ENCODE measurements at places on chromosomes 3 and 15.

DNA sequence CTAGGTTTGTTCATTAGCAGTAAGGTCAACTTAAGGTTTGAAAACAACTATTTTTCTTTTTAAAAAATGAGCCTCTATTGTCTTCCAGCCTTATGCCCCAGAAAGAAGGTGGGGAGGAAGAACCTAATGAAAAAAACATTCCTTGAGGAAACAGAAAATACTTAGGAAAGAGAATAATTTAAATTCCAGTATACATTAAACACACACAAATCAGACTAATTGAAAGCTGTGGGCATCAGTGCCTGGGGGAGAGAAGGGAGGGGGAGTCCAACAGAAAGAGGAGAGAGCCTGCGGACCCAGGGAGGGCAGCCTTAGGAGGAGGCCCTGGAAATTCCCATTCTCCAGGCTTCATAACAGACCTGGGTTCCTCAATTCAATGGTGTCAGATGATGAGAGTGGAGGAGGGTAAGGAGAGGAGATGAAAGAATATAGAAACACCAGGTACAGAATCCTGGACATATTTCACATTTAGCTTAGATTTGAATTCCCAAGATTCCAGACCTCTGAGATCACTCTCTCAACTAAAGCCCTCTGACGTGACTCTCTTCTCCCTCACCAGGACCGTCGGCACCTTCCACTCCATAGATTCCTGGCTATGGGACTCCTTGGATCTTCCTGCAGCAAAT lies 320.5 kb upstream of the UMPS start:
- no peak for DNase-seq

- DNase-seq = peak; percentile 42
Measured at GRCh38 chr3:165195640-165196576, at the start of gene SLITRK3. Gene SLITRK3, minus strand, starts transcription at chr3:165196384. Its CDS starts 5,554 bp downstream, at chr3:165190830.

DNA sequence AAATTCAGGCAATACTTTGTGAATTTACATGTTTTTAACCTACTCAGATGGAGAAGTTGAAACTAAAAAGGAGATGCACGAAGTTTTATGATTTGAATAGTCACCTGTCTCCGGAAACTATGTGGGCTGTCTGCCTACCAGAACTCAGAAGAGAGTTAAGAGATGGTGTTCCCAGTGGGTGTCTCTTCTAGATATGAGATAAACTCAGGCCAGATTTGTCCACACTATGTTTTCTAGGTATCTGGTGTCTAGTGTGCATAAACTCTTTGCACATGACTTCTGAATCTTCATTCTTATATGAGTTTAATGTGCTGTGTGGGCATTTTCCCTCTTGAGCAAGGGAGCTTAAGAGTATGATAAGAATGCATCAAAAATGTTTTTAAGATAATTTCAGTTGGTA lies 222.8 kb downstream of the FOXP1 start:
- DNase-seq = no peak

GRCh38 chr3:55676643-55677042 lies 189.5 kb upstream of the WNT5A start:
- no peak for DNase-seq

- DNase-seq = no peak
Measured at GRCh38 chr3:47613722-47614121, 35.1 kb upstream of the CSPG5 start.

DNA sequence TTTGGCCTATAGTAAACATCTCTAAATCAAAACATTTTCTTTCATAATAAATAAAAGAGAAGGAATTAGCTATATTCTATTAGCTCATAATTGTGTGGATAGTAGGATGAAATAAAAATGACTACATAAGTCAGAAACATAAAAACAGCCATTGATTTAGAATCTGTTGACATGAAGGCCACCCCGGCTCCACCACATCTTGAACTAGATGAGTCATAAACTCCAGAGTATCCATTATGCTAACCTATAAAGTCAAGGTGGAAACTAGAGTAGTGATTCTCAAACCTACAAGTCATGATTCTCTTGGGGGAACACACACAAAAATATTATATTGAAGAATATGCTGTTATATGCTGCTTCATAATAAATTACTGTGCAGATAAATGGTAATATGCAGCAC lies 831.0 kb downstream of the TUSC7 start:
- DNase-seq = no peak

DNA sequence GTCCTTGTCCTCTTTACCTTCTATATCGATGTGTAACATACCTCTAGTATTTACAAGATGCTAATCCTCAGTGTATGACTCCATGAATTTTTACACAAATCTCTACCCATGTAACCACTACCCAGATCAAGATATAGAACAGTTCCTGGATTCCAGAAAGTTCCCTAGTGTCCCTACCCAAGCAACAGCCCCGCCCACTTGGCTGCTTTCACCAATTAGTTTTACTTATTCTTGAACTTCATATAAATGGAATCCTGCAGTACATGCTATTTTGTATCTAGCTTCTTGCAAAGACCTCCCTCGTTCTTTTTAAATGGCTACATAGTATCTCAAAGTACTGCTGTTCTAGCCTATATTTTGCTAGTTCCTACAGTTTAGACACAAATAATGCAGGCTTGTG lies 33.0 kb downstream of the CD276 start:
- no peak for DNase-seq

- no peak for DNase-seq
Measured at GRCh38 chr3:85594676-85595075, 635.9 kb downstream of the CADM2 start.

DNA sequence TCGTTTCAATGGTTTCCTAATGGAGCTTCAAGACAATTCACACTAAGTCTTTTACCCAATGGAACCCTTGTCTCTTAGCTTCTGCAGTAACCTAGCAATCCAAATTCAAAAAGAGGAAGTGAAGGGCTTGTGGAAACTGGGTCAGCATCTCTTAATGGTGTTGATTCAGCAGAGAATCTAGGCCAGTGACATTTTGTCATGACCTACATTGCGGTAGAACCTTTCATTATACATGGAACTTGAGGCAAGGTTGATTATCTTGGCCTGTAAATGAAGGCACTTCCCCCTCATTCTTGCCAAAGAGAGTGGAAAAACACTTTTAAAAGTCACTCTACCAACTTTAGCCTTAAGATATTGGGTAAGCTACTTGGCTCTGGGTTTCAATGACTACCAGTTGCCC lies 42.8 kb downstream of the C2CD4B start:
- peak; percentile 22 for DNase-seq

DNA sequence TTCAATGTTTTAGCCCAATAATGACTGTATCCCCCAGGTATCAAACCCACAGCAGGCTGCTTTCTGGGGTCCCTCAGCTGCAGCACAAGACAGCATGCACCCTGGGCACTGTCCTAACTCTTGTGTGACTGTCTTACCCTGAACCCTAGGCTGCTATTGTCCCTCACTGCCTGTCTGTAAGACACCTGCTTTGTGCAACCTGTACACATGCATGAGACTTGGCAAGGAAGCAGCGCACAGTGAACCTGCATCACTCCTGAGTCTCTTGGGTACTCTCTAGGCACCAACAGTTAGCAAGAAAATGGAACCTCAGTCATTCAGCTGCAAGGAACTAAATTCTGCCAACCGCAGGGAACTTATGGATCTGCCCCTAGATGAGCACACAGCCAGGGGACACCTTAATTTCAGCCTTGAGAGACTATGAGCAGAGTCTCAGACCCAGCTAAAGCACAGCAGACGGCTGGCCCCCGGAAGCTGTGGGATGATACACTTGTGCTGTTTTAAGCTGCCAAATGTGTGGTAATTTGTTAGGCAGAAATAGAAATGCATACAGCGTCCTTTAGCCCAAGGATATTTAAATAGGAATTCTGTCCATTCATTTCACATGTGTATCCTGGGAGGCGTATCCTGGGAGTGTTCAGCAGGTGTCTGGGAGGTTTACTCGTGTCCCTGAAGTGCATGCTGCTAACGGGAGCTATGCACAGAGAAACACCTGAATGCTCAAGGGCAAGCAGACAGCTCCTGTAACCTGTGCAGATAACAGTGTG lies 223.8 kb downstream of the KLF13 start:
- DNase-seq = no peak

GRCh38 chr3:102682741-102683140 lies 247.9 kb downstream of the ZPLD1 start:
- DNase-seq = no peak

- DNase-seq = no peak
Measured at GRCh38 chr3:41705893-41706292, 256.0 kb downstream of the ULK4 start.

- DNase-seq = no peak
Measured at GRCh38 chr3:189792046-189792929, 161.1 kb downstream of the TP63 start.

GRCh38 chr3:152960684-152961083 lies 125.8 kb downstream of the P2RY1 start:
- no peak for DNase-seq

DNA sequence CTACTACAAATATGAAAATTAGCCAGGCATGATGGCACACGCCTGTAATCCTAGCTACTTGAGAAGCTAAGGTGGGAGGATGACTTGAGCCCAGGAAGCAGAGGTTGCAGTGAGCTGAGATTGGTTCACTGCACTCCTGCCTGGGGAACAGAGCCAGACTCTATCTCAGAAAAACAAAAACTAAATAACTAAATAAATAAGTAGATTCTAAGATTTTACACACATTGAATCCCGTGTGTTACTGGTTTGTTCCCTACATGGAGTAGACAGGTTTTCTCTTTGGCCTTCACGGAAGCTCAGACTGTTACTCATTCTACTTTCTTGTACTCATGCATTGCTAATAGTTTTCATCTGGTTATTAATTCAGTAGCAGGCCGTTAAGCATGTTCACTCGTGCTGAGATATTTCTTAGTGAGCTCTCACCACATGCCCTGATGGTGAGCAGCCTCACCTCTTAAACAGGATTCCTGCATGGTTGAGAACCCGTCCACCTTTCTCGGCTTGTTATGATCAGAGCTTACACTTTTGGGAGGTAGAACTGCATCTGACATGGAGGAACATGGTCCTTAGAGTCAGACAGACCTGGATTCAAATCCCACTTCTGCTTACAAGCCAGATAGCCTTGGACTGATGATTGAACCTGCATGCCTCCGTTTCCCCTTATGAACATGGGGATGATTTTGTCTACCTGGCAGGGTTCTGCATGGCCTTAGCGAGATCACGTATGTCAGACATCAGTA lies 49.1 kb downstream of the CMTM7 start:
- no peak for DNase-seq

GRCh38 chr3:133856316-133856715 lies 39.4 kb downstream of the RAB6B start:
- DNase-seq = no peak

DNA sequence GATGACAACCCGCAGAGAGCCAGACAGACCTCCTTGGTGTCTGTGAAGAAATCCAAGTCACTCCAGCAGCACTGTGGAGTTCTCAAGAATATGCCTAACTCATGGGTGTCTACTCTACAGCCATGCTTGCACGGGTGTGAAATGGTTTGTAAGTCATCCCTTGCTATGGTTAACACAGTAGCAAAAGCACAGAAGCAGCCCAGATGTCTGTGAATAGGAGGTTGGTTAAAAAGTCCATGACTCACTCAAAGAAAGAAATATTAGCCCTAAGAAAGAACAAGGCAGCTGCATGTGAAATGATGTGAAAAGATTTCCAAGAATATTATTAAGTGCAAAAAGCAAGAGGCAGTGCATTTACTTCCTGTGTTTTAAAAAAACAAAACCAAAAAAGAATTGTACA lies 12.1 kb upstream of the LIMD1 start:
- no peak for DNase-seq

- DNase-seq = no peak
Measured at GRCh38 chr3:97613139-97613538, 151.4 kb upstream of the ARL6 start.

GRCh38 chr15:47870956-47871625 lies 153.8 kb downstream of the SEMA6D start:
- DNase-seq = no peak
